ENCODE measurements at places on chromosomes 6 and 20. TPM values are rescaled to one million over a fixed set of nuclear protein-coding genes. Genes with fewer than 3 reads are reported as not detected.

DNA sequence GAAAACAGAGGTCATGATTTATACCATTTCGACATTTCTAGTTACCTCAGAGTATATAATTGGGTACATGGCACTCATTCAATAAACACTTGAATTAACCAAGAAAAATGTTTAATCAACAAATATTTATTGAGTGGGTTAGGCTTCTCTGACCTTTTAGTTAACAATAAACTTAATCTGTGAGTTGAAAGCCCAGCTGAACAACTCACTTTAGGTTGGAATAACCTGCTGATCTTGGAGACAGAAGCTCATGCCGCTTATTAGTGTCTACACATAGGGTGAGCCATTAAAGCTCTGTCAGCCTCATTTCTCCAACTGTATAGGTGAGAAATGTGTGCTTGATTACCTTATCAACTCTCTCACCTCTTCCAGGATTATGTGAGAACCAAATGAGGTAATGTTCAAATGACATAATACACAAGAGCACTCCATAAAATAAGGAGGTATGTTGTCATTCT is 98.2 kb upstream of the DTNBP1 start:
- H3K4me3 ChIP-seq = no peak overlapping the region
- H3K4me1 ChIP-seq = no peaks in the 10 kb centered on the region
- no peak for DNase-seq
- no peaks in the 10 kb centered on the region for H3K36me3 ChIP-seq
- no peaks in the 10 kb centered on the region for H3K27me3 ChIP-seq
- no peak overlapping the region for H3K27ac ChIP-seq

- no peak overlapping the region for H3K4me3 ChIP-seq
- no peak overlapping the region for H3K27ac ChIP-seq
- no peaks in the 10 kb centered on the region for H3K4me1 ChIP-seq
- no peak for DNase-seq
These were observed 91.3 kb upstream of the HEY2 start for GRCh38 chr6:125658136-125658535.

GRCh38 chr6:170063851-170064602 is 226.9 kb downstream of the DLL1 start:
- no peaks in the 10 kb centered on the region for H3K27me3 ChIP-seq
- H3K4me1 ChIP-seq = no peaks in the 10 kb centered on the region
- DNase-seq = no peak
- H3K27ac ChIP-seq = no peak overlapping the region

- no peak overlapping the region for H3K4me3 ChIP-seq
- no peaks in the 10 kb centered on the region for H3K27me3 ChIP-seq
- no peaks in the 10 kb centered on the region for H3K4me1 ChIP-seq
These were observed 162.4 kb downstream of the CD109 start for GRCh38 chr6:73858376-73858775.

GRCh38 chr6:85321906-85322305 is 128.0 kb upstream of the NT5E start:
- DNase-seq = no peak
- no peak overlapping the region for H3K27ac ChIP-seq
- H3K27me3 ChIP-seq = no peaks in the 10 kb centered on the region

GRCh38 chr20:58635279-58635665 is 15.8 kb upstream of the STX16 start:
- H3K4me3 ChIP-seq = no peak overlapping the region
- no peaks in the 10 kb centered on the region for H3K36me3 ChIP-seq
- H3K4me1 ChIP-seq = peaks cover 3% of the 10 kb centered on the region
- no peak overlapping the region for H3K27ac ChIP-seq
- H3K27me3 ChIP-seq = no peaks in the 10 kb centered on the region

DNA sequence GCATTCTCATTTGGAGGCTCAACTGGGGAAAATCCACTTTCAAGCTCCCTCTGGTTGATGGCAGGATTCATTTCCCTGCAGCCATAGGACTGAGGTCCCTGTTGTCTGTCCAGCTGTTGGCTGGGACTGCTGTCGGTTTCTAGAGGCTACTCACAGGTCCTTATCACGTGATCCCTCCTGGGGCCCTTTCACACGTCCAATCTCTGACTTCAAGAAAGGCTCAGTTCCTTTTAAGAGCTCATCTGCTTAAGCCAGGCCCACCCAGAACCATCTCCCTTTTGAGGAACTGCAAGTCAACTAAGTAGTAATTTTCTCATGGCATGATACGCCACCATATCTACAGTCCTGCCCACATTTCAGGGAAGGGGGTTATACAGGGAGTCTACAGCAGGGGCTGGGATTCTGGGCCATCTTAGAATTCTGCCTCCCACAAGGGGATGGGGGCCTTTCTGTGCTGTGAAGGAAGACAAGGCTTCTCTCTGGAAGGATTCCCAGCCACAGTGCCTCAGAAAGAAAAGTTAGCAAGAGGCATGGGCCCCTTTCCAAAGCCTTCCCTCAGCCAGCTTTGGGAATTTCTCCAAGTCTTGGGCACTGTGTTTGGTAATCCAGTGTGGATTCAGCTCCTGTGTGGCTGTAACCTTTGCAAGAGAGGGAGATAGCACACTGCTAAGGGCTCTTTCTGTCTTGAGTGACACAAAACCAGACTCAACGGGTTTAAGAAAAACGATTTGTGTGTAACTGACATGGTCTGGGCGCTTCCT is 66.4 kb downstream of the CTCFL start:
- no peak overlapping the region for H3K27ac ChIP-seq
- H3K27me3 ChIP-seq = no peaks in the 10 kb centered on the region
- H3K4me1 ChIP-seq = peaks cover 9% of the 10 kb centered on the region
- DNase-seq = no peak

DNA sequence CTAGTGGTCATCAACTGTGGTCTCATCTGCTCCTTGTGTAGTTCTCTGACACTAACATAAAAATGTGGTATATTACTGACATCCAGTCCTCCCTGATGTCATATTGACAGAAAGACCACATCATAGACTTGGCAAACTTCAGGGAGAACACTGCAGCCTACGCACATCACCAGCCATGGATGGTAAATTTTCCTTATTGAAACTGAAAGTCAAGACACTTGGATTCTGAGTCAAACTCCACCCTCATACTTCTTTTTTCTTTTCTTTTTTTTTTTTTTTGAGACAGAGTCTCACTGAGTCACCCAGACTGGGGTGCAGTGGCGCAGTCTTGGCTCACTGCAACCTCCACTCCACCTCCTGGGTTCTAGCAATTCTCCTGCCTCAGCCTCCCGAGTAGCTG is 25.4 kb downstream of the NDRG3 start:
- no peaks in the 10 kb centered on the region for H3K4me1 ChIP-seq
- peaks cover 9% of the 10 kb centered on the region for H3K36me3 ChIP-seq
- H3K27ac ChIP-seq = no peak overlapping the region

DNA sequence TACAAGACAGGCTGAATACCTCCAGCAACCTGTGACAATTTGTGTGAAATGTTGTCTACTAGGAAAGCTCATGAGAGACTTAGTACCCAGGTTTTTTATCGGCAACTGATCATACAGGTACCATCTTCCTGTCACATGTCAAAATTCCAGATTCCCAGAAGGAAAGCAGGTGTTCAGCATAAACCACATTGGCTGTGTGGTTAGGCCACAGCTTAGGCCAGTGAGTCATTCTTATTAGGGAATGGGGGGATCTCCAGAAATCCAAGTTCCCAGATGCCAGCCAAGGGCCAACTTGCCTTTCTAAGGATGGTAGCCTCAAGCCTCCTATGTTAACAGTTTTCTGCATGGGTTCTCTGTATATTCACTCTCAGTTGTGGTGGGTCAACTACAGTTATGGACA is 65.9 kb downstream of the FAM184A start:
- H3K36me3 ChIP-seq = no peaks in the 10 kb centered on the region
- DNase-seq = no peak
- no peaks in the 10 kb centered on the region for H3K4me1 ChIP-seq
- H3K27me3 ChIP-seq = no peaks in the 10 kb centered on the region
- H3K27ac ChIP-seq = no peak overlapping the region

DNA sequence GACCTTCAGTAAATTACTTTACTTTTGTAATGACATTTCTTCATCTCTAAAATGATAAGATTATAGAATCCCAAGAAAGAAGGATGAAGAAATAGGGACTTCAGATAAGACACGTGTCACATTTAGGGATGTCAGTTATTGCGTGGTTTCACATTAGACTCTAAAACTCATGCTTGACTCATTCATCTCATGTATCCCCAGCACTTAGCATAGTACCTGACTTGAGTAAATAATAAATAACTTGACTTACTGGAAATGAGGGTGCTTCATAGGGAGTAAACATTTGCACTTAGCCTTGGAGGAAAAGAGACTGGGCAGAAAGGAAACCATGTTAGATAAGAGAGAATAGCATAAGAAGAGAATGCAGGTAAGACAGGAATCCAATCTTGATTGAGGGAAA is 37.2 kb downstream of the VTA1 start:
- DNase-seq = no peak
- H3K27me3 ChIP-seq = no peaks in the 10 kb centered on the region
- H3K4me3 ChIP-seq = no peak overlapping the region
- H3K27ac ChIP-seq = no peak overlapping the region

- no peaks in the 10 kb centered on the region for H3K36me3 ChIP-seq
- H3K4me3 ChIP-seq = no peak overlapping the region
- DNase-seq = no peak
- H3K27ac ChIP-seq = no peak overlapping the region
- H3K4me1 ChIP-seq = no peaks in the 10 kb centered on the region
These were observed 29.7 kb upstream of the GNRH2 start for GRCh38 chr20:3013771-3014170.

- no peak overlapping the region for H3K4me3 ChIP-seq
- H3K27me3 ChIP-seq = no peaks in the 10 kb centered on the region
- no peak for DNase-seq
- H3K4me1 ChIP-seq = peaks cover 14% of the 10 kb centered on the region
- H3K36me3 ChIP-seq = no peaks in the 10 kb centered on the region
These were observed 2.6 kb upstream of the CENPW start for GRCh38 chr6:126337323-126337722.

DNA sequence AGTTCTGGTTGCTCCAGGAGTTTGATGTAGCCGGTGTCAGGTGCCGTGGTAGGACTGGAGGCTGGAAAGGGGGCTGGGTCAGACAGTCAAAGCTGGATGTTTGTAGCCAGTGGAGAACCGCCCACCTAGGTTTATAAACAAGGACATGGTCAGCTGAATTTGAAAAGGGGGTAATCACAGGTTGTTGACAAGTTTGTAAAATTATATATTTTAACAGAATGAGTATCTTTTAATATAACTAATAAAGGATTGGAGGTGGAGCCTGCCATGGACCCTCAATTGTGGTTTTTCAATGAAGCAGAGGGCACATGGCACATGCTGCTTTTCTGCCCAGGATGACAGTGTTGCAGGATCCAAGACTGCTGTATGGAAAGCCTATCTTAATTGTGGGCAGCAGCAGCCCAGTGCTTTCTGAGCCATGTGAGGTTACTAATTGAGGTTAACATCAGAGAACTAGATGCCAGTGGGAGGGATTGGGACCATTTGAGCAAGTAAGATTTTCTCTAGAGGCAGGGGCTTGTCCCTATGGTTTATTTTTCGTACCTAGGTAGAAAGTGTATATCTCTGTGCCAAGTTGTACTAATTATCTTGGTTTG is 9.7 kb downstream of the HECA start:
- H3K27ac ChIP-seq = peak overlapping the region; percentile 48
- no peak overlapping the region for H3K4me3 ChIP-seq

DNA sequence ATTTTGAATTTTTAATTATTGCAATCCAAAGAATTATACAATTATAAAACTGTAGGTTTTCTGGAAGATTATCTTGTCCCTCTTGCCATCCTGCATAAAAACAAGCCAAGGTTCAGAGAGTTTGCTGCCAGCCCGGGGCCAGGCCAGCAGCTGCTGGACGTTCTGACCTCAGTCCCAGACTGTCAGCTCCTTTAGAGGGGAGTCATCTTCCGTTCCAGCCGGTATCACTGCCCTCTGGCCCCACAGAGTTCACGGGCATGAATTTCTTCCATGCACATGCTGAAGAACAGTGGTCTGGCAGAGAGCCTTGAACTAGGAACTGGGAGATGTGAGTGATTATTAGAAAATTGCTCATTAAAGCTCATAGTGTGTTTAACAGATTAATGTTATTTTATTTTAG is 130.4 kb upstream of the QKI start:
- H3K27me3 ChIP-seq = no peaks in the 10 kb centered on the region
- no peaks in the 10 kb centered on the region for H3K36me3 ChIP-seq
- no peaks in the 10 kb centered on the region for H3K4me1 ChIP-seq
- no peak overlapping the region for H3K27ac ChIP-seq

GRCh38 chr6:88761237-88762031 is 202.0 kb downstream of the RNGTT start:
- DNase-seq = no peak
- H3K27me3 ChIP-seq = no peaks in the 10 kb centered on the region
- no peak overlapping the region for H3K4me3 ChIP-seq
- H3K4me1 ChIP-seq = no peaks in the 10 kb centered on the region

GRCh38 chr20:1879369-1879768 is 15.8 kb upstream of the SIRPA start:
- H3K4me3 ChIP-seq = no peak overlapping the region
- no peak for DNase-seq

DNA sequence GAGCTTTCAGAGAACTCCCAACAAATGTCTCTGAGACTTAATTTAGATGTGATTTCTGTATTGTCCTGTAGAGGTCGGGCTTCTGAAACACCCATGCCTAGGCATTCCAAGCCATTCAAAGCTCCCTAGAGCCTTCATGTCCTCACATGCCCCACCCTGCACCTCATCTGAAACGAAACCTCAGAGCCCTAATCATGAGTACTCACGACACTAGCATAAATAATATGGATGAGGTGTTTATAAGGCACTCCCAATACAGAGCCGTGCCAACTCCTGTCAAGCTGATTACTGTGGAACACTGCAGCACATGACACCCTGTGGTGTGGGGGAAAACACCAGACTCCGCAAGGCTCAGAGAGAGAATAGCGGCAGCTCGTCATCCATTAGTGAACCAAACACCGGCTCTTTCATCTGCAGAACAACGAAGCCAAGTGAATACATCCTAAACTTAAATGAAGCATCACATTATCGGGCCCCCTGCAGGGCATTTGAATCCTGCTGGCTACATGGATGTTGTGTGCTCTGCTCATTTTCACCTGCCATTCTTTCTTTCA is 83.8 kb downstream of the FNDC1 start:
- H3K27ac ChIP-seq = no peak overlapping the region
- DNase-seq = no peak
- no peaks in the 10 kb centered on the region for H3K27me3 ChIP-seq
- no peak overlapping the region for H3K4me3 ChIP-seq
- peaks cover 13% of the 10 kb centered on the region for H3K4me1 ChIP-seq

The HNF4A gene
- not detected for total RNA-seq

The ABCC10 gene
- 10.3 TPM for total RNA-seq

The NRSN1 gene
- not detected for total RNA-seq

The OR2J3 gene
- not detected for total RNA-seq

The CLDN20 gene
- total RNA-seq = not detected

The TCF21 gene
- total RNA-seq = 1.8 TPM

The BPIFB2 gene
- total RNA-seq = not detected

All from heart left ventricle (tissue), 16 donors.